ENCODE measurements at places on chromosomes 3 and 15. TPM values are rescaled to one million over a fixed set of nuclear protein-coding genes. Genes with fewer than 3 reads are reported as not detected.

IRAK2 gene
- total RNA-seq, result 4.8 TPM

IL5RA gene
- 2.2 TPM for total RNA-seq

GXYLT2 gene
- total RNA-seq, result 0.27 TPM

FGD5 gene
- total RNA-seq, result 21.8 TPM
